Bronchial epithelial cell (primary cell): ENCODE measurements at places on chromosomes 12 and 14.

DNA sequence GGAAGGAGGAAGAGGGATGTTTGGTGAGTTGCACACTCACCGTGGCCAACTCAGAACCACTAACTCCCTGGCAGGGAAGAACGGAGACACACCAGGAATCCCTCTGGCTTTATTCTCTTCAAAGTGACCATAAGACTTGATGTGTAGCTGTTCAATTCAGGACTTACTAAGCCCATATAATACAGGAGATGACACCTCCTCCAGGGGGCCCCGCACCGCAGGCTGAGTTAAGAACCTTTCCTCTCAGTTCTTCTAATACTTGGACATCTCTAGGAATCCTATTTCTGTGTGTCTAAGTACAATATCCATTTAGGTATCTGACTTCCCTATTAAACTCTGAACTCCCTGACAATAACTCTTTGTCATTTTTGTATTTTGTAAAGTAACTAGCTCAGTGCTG lies 49.5 kb downstream of the DCAF4 start:
- no peak for DNase-seq

DNA sequence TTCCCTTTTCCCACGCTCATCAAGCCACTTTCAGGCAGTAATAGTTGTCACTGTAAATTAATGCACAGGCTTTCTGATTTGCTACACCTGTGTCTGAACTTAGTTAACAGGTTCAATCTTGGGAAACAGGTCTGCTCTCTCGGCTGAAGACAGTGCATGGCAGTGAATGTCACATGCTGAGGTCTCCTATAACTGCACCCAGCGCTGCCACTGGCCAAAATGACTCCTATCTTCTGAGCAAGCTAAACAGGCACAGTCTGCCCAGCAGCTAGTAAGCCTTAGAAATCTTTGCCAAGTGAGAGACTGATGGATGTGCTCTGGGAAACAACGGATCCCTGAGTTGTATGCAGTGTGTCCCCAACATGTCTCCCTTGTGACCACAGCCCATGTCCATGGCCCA lies 25.2 kb upstream of the FOXN3 start:
- no peak for DNase-seq

- no peak for DNase-seq
These were observed 1.9 kb downstream of the APEX1 start for GRCh38 chr14:20456971-20457370.

DNA sequence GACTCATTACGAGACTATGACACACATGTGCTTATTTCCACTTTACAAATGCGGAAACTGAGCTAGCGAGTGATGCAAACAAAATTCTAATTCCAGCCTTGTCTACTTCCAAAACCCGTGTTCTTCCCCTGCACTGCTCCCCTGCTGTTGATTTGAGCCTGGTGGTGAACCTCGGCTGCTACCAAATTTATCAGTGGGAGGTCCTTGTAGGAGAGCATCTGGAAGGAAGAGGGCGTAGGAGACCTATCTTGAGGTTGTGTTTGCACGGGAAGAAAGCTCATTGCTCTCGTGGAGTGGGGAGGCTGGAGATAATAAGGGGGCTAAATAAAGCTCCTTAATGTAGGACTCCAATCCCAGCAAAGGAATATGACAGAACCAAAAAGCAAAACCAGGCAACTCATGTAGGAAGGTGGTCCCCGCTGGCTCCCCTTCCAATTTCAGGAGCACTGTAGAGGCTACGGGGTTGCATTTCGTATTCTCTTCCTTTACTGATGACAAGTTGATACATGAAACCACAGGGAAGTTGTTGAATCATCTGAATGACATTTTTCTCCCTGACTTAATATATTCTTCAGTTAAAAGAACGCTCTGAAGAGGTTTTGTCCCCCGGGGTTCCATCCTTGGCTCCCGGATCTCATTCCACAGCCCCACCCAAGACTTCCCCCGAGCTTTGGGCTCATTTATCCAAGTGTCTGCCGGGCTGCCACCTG lies 52.6 kb downstream of the FZD10 start:
- peak; percentile 61 for DNase-seq

DNA sequence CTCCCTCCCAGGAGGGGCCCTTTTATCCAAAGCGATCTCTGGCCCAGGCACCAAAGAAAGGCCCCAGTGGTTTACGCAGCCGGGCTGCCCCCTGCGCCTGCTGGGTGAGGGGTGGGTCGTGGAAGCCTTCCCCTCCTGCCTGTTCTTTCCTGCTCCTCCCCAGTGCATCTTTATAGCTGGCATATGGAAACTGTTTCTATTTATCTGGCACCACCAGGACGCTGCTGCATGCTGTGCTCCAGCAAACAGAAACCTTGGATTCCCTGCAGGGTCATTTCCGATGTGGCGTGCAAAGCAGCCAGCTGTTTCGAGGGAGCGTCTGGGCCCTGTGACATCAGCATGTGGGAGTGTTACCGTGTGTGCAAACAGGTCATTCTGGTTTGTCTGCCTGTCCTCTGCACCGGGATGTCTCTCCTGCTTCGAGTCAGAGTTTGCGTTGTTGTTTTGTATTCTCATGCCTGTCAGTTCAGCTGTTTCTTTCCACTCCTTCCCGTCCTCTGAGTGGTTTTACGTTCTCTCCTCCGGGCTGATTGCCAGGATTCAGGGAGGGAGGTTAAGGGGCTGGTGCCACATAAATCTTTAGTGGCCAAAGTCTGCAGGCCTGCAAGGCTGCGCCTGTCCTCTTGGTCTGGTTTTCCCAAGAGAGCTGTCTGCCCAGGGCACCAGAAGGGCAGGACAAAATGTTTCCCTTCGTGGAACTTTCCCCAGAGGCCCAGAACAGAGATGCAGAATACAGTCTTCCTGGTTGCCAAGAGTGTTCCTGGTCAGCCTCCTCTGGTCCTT lies 24.6 kb downstream of the TPCN1 start:
- DNase-seq: peak; percentile 98
